ENCODE measurements at places on chromosomes 11 and 22.

- DNase-seq, result no peak
These were observed 23.8 kb downstream of the LRP4 start for GRCh38 chr11:46894506-46894905.

DNA sequence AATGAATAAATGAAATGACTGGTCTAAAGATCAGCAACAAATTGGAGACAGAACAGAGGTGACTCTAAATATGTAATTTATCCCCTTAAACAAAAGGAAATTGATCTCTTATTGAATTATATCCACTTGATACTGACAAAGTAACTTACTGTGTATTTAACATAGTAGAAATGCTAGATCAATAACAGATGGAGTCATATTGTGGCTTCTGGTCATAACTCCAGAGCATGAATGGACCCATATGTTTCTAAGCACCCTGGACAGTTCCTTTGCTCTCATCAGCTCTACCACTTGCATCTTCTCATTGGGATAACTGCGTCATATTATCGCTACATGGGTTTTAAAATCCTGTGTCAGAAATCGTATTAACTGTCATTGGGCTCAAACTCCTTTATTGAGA is 222.3 kb downstream of the ETS1 start:
- no peak for DNase-seq

GRCh38 chr11:11262171-11262920 is 90.7 kb downstream of the CSNK2A3 start:
- DNase-seq, result no peak

DNA sequence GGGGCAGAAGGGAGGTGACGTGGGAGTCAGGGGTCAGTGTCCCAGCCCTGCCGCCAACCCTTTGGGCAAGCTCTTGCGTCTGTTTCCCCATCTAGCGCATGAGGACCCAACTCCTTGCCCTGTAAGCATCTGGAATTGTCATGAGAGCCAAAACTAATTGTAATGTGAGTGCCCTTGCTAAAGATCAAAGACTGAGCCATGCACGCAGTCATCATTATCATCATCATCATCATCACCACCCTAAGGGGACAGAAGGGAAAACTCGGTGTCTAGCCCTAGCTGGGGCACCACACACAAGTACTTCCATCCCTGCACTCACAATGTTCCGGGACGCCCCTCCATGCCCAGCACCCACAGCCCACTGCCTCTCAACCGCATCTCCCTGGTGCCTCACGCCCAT is 2.5 kb downstream of the LIF start:
- no peak for DNase-seq

GRCh38 chr11:78981153-78981552 is 406.5 kb upstream of the NARS2 start:
- no peak for DNase-seq

GRCh38 chr11:94577841-94578240 is 10.7 kb downstream of the PIWIL4 start:
- DNase-seq, result no peak

- DNase-seq, result no peak
These were observed 753.1 kb upstream of the ARHGAP42 start for GRCh38 chr11:99934008-99934407.

DNA sequence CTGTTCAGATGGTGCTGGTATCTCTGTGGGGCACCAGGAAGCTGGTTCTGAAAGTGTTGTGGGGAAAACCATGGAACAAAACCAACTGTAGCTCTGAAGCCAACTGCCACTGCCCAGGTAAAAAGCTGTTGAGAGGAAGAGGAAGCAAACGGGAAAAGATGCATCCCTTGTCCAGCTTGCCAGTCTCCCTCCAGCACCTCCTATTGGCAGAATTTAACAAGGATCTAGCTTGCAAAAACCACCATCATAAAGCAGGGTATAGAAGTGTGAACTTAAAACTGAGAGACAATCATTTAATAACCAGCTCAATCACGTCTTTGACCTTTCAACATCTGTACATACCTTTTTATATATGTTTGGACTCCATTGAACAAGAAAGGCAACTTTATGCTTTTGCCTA is 4.5 kb downstream of the PATE1 start:
- no peak for DNase-seq

DNA sequence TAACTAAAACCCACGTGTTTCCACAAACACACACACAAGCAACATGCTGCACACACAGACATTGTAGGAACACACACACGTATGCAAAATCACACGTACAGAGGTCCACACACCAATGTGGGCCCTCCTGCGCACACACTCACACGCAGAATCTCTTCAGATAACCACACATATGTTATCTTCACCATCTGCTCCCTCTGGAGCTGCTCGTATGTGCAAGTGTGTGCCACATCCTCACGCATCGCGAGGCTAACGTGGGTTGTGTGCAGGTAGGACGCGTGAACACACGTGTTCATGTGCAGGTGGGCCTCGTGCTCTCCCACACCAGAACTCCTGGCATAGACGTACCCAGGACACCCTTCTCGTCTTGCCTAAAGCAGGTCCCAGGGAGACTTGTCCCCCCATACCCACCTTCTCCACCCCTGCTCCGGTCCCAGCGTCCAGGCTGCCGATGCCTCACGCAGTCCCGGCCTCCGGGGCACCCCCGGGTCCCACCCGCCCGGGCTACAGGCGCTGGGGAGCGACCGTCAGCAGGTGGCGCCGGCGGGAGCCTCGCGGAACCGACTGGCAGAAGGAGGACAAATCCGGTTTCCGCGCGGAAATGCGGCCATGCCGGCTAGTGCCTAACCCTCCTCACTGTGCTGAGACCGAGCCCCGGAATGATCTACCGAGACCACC is 10.3 kb upstream of the IGSF9B start:
- DNase-seq, result no peak

DNA sequence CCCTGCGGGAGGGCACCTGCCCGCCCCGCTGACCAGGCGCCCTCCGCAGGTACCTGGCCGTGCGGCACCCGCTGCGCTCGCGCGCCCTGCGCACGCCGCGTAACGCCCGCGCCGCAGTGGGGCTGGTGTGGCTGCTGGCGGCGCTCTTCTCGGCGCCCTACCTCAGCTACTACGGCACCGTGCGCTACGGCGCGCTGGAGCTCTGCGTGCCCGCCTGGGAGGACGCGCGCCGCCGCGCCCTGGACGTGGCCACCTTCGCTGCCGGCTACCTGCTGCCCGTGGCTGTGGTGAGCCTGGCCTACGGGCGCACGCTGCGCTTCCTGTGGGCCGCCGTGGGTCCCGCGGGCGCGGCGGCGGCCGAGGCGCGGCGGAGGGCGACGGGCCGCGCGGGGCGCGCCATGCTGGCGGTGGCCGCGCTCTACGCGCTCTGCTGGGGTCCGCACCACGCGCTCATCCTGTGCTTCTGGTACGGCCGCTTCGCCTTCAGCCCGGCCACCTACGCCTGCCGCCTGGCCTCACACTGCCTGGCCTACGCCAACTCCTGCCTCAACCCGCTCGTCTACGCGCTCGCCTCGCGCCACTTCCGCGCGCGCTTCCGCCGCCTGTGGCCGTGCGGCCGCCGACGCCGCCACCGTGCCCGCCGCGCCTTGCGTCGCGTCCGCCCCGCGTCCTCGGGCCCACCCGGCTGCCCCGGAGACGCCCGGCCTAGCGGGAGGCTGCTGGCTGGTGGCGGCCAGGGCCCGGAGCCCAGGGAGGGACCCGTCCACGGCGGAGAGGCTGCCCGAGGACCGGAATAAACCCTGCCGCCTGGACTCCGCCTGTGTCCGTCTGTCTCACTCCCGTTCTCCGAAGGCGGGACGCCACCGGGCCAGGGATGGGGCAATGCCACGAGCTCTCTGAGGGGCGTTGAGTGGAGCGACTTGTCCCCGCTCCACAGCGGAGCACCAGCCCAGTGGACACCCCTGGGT is 1.8 kb downstream of the GALR3 start:
- no peak for DNase-seq

GRCh38 chr11:64268025-64268892 is 16.2 kb downstream of the BAD start:
- no peak for DNase-seq

GRCh38 chr11:76206327-76207081 is at the start of gene WNT11:
TSS of gene WNT11 (minus strand) at chr11:76206502. CDS start at chr11:76206407, 95 bp downstream.
- no peak for DNase-seq

GRCh38 chr11:77233011-77233410 is 68.5 kb downstream of the GDPD4 start:
- DNase-seq, result no peak

DNA sequence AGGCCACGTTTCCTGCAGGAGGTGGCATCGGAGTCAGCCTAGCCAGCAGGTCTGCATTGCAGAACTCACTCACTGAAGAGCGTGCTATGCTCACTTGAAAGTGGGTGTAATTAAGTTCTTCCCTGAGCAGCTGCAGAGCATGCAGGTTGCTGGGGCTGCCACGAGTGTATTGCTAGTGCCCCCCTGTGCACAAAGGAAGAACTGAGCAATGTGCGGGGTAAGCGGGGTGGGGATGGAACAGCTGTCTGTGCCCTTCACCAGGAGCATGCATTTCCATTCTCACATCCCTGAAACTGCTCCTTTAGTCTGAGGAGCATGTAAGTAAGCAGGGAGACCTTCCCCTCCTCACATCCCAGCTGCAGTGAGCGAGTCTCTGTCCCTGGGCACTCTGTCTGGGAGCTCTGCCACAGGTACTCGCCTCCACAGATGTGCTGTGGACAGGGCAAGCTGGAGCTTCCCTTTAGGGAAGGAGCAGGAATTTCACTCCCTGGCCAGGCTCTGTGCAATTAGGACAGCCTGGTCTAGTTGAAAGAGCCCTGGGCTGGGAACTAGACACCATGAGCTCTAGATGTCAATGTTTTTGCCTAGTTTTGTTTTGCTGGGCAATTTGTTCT is 1031.8 kb downstream of the NTM start:
- peak; percentile 12 for DNase-seq

GRCh38 chr11:75946531-75947530 is 131.8 kb downstream of the UVRAG start:
- no peak for DNase-seq

DNA sequence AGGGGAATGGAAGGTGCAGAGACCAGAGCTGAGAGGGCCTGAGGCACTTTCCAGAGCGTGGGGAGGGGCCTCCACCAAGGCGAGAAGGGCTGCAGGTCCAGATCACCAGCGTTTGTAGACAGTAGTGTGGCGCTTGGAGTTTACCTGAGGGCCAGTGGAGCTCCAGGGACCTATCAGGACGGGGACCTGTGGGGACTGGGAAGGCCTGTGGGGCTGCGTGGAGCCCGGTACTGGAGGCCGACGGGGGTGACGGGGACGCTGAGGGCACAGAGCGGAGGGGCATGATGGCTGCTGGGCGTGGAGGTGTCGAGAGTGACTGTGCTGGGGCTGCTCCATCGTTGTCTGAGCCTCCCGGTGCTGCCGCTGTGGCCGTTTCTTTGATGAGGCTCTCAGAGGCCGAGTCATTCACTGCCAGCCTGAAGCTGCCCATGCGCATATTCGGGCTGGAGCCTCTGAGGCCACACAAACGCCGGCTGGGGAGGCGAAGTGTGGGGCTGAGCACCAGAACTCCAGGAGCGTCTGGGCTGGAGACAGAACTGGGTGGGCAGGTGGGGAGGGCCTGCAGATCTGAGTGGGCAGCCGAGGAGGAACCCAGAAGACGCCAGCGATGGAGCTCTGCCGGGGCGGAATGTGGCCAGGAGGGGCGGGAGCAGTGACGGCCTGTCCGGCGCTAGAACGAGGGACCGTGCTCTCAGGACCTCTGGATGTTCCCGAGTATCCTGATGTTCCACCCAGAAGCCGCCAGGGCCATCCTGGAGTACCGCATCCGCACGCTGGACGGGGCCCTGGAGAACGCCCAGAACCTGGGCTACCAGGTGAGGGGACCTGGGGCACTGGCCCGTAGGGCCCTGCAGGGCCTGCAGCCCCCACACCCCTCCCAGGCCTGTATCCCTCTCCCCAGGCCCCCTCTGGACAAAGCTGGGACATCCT is 2.6 kb downstream of the PGGHG start:
- DNase-seq, result no peak

GRCh38 chr11:129855086-129855485 is 39.4 kb downstream of the TMEM45B start:
- no peak for DNase-seq

DNA sequence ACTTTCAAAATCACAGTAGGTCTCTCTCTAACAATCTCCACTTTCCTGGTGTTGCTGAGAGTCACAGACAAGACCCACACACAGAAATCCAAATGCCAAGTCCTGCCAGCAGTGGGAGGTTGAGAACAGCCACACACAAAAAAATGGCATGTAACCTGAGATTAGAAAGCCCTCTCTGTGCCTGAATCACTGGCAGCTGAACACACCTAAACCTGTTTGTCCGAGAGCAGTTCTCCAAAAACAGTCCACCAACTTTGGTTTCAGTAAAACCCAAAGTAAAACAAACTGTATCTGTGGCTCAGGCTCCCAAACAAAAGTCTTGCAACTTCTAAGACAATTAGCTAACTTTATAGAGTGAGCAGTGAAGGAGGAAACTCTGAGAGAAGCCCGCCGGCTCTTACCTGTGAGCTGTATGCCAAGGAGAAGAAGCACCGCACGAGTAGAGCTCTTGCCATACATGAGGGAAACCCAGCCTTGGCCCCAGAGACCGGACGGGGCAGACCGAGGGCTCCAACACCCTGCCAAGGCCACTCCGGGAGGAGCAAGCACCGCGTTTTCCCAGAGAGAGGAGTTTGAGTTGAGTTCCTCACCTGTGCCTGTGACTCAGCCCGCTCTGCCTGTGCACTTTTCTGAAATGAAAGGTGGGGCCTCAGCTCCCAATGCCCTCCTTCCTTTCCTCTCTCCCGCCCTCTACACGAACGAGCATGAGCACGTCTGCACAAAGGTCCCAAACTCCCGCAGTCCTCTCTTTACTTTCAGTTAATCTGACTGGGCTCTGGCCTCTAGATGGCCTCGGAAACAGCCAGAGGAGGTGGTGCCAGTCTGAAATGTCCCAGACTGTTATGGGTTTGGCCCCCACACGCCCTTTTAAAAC is at the start of gene MPZL2:
Gene MPZL2, minus strand, starts transcription at position 603 of the 874 bp plus-strand sequence. Its CDS starts 144 bp downstream, at position 459.
- DNase-seq, result no peak

DNA sequence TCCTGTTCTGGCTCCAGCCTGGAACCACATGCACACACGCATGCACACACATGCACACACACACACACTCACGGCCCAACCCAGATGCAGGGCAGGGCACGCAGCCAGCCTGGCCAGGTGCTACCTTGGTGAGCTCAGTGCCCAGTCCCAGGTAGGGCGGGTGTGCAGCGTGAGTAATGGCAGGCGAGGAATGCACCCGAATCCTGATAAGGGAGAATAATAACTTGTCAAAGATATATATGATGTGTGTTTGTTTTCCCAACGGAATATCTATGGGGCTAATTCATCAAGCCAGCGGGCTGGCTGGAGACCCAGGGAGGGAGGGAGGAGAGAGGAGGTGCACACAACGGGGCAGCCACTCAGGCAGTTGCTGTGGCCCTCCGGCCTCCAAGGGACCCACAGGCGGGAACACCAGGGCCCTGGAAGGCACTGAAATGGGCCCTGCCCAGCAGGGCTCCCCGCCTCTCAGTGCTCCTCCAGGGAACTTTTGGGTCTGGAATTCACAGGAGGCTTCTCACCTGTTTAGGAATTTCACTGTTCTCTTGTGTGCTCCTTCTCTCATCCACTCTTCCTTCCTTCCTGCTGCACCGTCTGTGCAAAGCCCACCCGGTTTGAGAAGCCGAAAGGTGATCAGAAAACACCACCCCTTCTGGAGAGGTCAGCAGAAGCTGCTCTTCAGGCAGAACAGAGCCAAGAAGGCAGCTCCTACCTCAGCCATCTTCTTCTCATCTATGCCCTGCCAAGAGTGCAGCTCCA is 79.0 kb downstream of the BUD13 start:
- no peak for DNase-seq

All from kidney epithelial cell (primary cell).